ENCODE measurements at places on chromosomes 7 and 10.

DNA sequence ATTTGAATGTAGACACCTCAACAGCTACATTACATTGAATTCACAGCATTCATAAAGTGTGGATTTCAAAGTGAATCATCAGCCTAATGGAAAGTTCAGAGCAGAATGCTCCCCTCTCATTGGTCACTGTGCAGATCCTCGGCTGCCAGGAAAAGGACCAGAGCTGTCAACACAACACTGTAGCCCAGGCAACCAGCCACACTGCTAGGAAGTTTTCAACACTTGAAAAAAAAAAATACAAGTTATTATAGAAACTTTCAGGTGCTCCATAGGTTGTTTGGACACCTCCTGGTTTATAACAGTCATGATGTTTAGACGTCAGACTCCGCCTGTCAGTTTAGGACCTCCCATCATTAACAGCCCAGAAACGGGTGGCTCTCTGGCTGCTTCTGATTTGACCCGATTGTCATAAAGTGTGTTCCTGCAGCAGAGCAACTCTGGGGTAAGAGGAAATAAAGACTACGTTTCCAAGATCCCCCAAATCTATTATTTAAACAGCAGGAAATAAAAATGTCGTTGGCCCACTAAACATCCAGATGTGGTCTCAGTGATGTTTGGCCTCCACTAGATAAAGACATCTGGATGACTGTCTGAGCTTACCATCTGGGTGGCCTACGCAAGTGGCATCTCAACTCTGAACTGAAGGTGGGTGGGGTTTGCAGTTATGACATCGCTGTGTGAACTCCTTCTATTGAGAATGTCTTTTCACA, 117.4 kb downstream of the CABCOCO1 start:
- no peak for DNase-seq

GRCh38 chr7:47226696-47227095, 355.2 kb downstream of the TNS3 start:
- DNase-seq: no peak

GRCh38 chr7:150665089-150665748, 20.3 kb upstream of the GIMAP2 start:
- peak; percentile 38 for DNase-seq

- no peak for DNase-seq
These were observed 92.1 kb downstream of the SRI start for GRCh38 chr7:88127637-88128290.

- DNase-seq: no peak
These were observed 3.9 kb upstream of the ATP6V0E2 start for GRCh38 chr7:149869867-149870266.

DNA sequence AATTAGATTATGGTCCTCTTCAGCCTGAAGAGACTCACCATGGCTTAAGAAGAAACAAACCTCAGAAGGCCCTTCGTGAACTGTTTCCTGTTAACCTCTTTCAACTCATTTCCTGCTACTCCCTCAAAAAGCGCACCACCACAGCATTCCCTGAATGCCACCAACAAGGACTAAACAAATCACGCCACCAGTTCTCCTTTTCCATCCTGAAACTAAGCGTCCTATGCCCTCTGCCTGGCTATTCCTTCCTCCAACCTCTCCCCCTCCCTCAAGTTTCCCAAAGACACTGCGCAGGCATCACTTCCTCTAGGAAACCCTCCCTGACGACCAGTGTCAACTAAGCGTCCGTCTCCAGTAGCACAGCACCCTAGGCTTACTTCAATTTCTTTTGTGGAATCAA, 12.0 kb downstream of the YWHAG start:
- no peak for DNase-seq

- no peak for DNase-seq
These were observed 222.9 kb downstream of the CHRM2 start for GRCh38 chr7:137091396-137091795.

GRCh38 chr7:158076215-158076614, 511.4 kb downstream of the PTPRN2 start:
- no peak for DNase-seq

DNA sequence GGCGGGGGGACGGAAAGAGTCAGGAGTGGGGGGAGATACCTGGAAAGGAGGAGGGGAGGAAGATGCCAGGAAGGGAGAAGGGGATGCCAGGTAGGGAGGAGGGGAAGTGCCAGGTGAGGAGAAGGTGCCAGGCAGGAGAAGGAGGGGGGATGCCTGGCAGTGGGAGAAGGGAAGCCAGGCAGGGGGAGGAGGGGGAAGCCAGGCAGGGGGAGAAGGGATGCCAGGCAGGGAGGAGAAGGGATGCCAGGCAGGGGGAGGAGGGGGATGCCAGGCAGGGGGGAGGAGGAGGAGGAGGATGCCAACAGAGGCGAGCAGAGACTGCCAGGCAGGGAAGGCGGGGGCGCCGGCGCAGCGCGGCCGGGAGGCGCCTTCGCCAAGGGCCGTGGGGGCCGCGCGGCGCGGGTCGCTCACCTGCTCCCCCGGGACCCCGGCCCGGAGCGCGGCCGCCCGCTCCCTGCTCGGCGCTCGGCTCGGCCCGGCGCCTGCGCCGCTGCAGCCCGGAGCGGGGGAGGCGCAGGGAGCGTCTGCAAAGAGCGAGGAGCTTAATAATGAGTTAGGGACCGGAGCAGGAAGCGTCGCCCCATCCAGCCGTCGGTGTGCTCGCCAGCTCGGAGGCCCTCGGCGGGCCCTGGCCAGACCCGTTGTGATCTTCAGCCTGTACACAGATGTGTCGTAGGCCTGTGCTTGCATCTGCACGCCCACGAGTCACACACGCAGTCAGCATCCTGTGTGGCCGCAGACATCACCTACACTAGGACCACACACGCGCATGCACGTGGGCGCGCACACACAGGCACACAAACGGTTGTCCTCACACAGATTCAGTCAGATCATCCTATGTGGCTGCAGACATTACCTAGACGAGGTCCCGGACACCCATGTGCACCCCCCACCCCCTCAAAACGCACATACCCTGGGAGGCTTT, 28.4 kb upstream of the SMARCD3 start:
- no peak for DNase-seq

GRCh38 chr7:77797734-77798393, 370 bp downstream of the TMEM60 start:
- no peak for DNase-seq

- no peak for DNase-seq
These were observed 1.7 kb downstream of the ADAP1 start for GRCh38 chr7:952548-953441.

GRCh38 chr7:139108266-139109187, 993 bp downstream of the ZC3HAV1 start:
- no peak for DNase-seq

DNA sequence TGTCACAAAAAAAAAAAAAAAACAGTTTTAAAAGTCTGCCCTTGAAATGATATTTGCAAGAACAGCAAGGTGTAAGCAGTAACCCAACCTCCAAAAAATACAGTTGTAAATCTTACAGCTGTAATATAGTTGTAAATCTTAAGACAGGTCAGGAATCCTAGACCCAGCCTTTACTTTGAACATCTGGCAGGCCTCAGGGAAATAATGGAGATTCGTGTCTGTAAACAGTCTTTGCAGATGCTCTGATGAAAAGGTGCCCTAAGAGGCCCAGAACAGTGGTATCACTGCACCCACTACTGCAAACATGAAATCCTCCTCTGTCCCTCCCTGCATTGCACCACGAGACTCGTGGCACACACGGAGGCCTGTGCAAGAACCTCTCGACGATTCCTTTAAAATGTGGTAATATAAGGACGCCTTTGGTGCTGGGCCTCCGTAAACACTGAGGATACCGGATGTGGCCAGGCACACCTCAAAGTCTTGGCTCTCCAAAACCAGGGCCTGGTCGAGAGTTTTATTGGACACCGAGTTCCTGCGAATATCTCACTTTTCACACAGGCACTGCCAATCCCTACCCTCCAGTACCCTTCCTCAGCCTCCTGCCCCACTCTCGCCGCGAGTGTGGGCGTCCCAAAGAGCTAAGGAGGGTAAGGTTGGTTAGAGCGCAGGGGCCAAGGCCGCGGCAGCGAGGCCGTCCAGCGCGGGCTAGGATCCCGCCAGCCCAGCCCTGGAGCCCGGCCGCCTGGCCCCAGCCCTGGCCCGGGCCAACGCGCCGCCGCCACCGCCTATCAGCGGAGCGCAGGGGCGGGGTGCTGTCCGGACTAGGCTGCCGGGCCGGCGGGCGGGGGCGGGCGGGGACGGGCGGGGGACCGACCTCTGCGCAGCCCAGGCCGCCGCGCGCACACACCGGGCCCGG, at the start of gene REEP3:
Gene REEP3, plus strand, starts transcription at position 902 of the 916 bp plus-strand sequence. CDS start 145 bp downstream, outside the sequence.
- DNase-seq: no peak

GRCh38 chr7:151380199-151381097, 29.4 kb downstream of the WDR86 start:
- DNase-seq: no peak
